ENCODE measurements at places on chromosomes 1 and 21.

DNA sequence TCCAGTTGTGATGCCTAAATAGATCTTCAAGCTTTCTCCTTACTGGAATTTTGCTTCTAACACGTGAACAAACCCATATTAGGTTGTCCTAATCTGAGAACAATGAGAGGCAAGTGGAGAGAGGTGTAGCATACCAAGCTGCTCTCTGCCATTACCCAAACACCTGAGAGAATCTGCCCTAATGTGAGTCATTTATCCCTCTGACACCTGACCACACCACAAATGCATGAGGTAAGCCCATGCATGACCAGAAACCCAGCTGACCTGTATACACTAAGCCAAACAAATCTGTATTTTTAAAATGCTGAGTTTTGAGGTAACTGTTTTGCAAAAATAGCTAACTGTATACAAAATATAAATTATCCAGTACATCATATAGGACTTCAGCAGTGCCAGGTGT lies 1458.1 kb upstream of the B3GALT2 start:
- DNase-seq = no peak

- no peak for DNase-seq
Measured at GRCh38 chr1:9164919-9165318, 36.0 kb upstream of the GPR157 start.

DNA sequence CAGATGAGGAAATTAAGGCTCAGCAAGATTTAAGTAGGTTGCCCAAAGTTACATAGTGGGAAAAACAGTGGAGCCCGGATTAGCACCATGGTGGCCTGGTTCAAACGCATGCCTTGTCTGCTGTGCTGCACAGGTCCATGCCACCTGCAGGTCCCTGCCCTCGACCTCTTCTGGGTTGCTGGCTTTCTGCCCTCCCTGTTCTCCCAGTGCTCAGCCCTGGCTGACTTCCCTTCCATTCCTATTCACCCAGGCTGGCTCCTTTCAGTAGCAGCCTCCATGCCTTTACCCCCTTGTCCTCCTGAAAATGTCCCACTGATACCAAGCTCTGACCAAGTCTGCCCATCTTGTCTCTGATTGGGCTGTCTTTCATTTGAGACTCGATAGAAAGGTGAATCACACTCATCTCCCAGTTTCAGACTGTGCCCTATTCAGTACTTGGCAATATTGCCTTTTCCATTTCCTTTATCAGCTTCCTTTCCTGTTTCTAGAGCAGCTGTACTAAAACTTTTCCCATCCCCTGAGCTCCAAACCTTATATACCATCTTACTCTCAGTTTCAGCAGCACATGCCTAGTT lies 75.8 kb downstream of the ST3GAL3 start:
- DNase-seq = no peak

DNA sequence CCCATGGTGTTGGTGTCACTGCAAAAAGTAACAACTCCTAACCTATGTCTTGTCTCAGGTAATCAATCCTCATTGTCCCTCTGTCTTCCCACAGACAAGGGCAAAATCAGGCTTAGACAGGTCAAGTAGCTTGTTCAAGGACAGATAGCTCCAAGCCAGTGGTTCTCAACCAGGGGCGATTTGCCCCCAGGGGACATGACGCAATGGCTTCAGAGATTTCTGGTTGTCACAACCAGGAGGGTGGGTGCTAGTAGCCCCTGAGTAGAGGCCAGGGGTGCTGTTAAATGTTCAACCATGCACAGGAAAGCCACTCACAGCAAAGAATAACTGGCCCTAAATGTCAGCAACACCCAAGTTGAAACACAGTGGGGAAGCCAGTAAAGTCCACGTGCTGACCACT lies 178.9 kb downstream of the RUNX1 start:
- no peak for DNase-seq

Data from omental fat pad (tissue), 4 donors.